ENCODE measurements at places on chromosomes 3 and 15. TPM values are rescaled to one million over a fixed set of nuclear protein-coding genes. Genes with fewer than 3 reads are reported as not detected.

Gene SSR3
- total RNA-seq: 192 TPM

- DNase-seq: no peak
Measured at GRCh38 chr15:45139770-45140169, 10.0 kb downstream of the DUOX1 start.

DNA sequence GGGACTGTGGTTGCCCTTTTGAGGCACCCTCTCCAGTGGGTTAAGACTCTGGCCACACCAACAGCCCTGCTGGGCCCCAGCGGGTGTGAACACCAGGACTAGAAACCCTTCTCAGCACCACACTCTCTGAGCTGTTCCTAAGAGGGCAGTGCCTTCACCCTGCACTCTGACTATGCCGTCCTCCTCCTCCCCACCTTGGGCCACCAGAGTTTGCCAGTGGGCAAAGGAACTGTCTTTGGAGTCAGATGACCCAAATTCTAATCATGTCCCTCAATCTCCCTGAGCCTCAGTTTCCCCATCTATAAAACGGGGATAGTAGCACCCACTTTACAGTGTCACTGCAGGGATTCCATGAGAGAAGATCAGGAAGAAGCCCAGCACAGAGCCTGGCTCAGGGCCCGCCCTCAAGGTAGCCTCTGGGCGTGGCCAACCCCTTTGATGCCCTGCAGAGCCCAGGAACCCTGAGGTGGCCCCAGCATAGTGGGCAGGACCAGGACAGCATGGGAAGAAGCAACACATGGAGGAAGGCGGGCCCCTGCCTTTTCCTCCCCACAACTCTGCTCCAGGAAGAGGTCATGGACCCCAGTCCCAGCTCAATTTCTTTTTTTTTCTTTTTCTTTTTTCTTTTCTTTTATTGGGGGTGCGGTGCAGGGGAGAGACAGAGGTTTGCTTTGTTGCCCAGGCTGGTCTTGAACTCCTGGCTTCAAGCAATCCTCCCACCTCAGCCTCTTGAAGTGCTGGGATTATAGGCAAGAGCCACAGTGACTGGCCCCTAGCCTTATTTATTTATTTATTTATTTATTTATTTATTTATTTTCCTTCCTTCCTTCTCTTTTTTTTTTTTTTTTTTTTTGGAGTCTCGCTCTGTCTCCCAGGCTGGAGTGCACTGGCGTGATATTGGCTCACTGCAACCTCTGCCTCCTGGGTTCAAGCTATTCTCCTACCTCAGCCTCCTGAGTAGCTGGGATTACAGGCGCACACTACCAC lies 115.7 kb upstream of the LINGO1 start:
- DNase-seq: no peak

GRCh38 chr3:32455609-32456428 lies 46.8 kb downstream of the CMTM6 start:
- no peak for DNase-seq

Gene COPG1
- total RNA-seq: 104 TPM

Gene MKRN2OS
- 0.41 TPM for total RNA-seq

Gene LOXL1
- total RNA-seq: 9.3 TPM

- DNase-seq: no peak
Measured at GRCh38 chr3:49668414-49668797, 5.7 kb upstream of the APEH start.

- no peak for DNase-seq
Measured at GRCh38 chr3:34000301-34000700, 201.9 kb downstream of the PDCD6IP start.

Gene CADPS
- 10.2 TPM for total RNA-seq

GRCh38 chr3:75951941-75952340 lies 166.6 kb upstream of the ZNF717 start:
- no peak for DNase-seq

- no peak for DNase-seq
Measured at GRCh38 chr3:42120866-42121265, 29.7 kb downstream of the TRAK1 start.

GRCh38 chr3:195692781-195693427 lies 27.9 kb upstream of the MUC20 start:
- DNase-seq: no peak

Gene IGSF11
- total RNA-seq: 1.6 TPM

Gene AGBL1
- not detected for total RNA-seq

- DNase-seq: no peak
Measured at GRCh38 chr3:112904786-112905185, 58.1 kb upstream of the CD200R1L start.

DNA sequence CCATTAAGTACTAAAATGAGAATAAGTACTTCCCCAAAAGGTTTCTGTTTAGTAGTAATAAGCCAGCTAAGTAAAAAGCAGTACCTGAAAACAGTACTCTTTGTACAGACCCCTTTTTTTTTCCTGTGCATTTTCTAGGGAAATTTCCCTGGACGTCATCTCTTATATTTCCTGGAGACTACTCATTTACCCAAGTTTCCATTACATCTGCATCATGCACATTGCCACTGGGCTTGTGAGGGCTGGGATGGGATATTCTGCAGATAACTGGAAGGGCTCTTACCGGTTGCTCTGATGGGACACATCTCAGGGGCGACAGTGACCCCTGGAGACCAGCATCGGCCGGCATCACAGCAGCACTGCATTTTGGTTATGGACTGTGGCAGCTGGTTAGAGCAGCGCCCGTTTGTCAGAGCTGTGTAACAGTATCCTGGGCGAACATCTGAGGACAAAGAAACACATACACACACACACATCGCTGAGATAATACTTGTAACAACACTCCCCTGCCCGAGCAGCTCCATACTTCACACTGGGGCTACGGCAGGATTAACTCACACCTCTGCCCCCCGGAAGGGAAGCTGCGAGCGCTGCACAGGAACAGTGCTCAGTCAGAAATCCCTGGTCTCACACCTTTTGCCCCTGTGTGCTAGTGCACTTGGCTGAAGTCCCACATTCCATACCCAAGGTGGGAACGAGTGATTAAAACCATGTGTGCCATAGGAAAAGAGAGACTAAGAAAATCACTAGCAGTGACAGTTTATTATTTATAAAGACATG lies 124.9 kb downstream of the FBN1 start:
- peak; percentile 54 for DNase-seq

DNA sequence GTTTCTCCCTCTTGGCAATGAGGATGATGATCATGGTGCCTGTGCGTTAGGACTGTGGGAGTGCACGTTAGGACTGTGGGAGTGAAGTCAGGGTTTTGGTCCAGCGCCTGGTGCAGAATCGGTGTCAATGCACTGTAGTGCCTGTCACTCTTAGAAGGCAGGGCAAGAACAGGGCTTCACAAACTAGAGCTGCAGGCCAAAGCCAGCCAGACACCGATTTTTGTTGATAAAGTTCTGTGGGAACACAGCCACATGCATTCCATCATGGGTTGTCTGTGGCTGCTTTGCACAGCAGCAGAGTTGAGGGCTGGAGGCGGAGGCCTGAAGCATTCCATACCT lies 32.6 kb upstream of the NR2C2 start:
- no peak for DNase-seq

Gene COLQ
- total RNA-seq: 1.9 TPM

Gene GOLGA6B
- not detected for total RNA-seq

GRCh38 chr3:147407114-147407497 lies 763 bp upstream of the ZIC4 start:
- DNase-seq: no peak

DNA sequence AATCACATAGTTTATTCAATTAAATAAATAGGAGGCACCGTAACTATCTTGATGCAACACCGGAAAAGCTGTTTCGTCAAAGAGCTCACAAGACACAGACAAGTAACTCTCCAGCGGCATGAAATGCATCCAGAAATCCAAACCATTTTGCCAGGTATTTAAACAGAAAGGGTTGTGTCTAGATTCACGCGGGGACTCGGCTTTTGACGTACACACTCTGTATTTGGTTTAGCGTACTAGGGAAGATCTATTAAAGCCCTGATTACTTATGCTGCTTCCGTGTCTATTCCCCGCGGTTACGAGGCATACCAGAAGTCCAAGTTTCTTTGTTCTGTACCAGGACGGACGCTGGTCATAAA lies 718 bp downstream of the BNIP2 start:
- DNase-seq: no peak

Gene NMNAT3
- 3.5 TPM for total RNA-seq

GRCh38 chr15:65525622-65526021 lies 4.6 kb upstream of the HACD3 start:
- DNase-seq: no peak

- no peak for DNase-seq
Measured at GRCh38 chr3:111926266-111926676, 52.6 kb upstream of the ABHD10 start.

Gene CCDC33
- total RNA-seq: 2.0 TPM

DNA sequence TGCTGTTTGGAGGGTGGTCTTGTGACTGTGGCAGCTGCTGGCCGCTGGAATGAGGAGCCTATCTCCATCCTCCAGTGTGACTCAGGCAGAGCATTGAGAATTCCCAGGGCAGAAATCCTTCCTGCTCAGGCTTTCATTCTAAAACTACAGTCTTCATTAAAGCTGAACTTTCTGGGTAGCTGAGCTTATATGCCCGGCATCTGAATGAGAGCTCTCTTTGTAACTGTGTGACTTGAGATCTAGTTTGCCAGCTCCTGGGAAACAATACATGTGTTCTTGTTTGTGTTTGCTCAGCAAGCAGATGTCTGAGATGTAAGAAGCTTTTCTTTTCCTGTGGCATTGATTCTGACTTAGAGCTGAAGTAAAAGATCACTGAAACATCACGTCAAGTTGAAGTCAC lies 22.4 kb downstream of the RLBP1 start:
- no peak for DNase-seq

DNA sequence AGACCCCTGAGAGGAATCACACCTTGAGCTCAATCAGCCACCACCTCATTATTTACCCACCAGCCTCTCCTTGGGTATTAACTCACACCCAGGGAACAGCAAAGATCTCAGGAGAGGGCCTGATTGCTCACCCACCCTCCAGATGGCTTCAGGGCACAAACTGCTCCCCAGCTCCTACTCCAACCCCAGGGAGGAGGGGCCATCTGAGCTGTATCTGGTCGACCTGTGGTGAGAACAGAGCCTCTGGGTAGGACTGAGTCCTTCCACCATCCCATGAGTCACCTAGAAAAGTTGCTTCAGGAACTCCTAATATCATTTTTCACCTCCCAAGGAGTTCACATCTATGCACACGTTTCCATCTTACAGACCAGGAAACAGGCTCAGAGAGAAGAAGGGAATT lies 44.8 kb upstream of the HES1 start:
- no peak for DNase-seq

Gene ROBO1
- 93.6 TPM for total RNA-seq

- no peak for DNase-seq
Measured at GRCh38 chr3:44066806-44067205, 174.9 kb upstream of the TOPAZ1 start.

DNA sequence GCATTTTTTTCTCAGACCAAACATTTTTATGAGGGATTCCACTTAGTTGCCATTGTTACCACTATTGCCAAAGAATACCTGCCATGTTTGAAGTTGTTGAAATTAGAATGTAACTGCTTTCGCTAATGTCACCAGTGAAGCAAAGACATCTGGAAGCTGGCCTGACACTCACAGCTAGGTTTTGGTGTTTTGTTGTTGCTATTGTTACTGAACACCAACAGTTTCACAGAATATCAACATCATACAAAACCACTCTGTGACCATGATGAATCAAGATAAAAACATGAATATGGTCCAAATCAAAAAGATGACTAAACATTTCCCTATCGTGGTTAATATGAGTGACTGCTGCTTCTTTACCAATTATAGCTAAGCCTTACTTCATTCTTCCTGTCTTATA lies 6.9 kb upstream of the CFAP20DC start:
- no peak for DNase-seq

DNA sequence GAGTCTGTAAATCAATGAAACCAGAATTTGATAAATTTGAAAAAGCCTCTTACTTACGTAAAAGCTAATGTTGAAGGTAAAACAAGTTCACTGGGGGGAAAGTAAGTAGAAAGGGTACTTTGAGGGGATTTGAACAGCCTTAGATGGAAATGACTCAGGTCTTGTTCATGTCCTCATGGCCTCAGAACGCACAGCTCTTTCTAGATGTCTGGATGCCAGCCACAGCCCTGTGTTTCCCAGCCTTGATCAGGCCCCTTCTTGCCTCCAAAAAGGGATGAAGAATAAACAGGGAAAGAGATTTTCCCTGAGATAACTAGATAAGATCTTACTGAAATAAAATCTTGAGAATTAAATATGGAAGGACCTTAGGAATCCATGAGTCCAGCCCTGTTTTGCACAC lies 237.1 kb upstream of the GOLGA6L4 start:
- no peak for DNase-seq

DNA sequence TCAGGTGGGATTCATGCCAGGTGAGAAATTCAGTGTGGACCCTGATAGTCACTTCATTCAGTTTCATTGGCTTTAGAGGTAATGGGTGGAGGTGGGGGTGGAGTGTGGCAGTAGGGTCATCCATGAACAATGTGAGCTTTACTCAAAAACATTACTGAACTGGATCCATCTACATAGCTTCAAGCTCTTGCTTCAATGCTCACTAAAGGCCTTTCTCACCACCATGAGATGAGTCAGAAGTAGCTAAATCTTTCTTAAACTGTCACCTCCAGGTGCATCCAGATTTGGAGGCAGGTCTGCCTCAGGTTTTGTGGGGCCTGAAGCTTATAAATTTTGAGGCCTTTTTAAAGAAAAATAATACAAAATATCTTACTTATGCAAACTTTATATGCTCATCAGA lies 363.6 kb downstream of the CHST2 start:
- DNase-seq: no peak

DNA sequence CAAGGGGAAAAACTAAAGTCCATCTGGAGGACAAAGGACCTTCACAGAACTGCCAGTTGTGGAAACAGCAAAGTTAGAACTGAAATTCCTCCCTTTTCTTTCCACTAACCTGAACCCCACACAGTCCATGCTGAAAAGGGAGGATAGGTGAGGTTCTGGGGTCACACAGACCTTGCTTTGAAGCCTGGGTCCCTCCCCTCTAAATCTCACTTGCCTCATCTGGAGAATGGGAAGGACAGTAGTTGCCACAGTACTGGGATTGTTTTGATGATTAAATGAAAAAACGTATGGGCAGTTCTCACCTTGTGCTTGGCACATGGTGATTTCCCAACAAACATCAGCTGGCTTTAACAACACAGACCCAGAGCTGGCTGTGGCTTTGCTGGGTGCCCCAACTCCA lies 166.4 kb upstream of the LRIG1 start:
- no peak for DNase-seq

Gene MESP2
- 0.38 TPM for total RNA-seq

- no peak for DNase-seq
Measured at GRCh38 chr15:69554279-69554961, 101.8 kb downstream of the RPLP1 start.
